ENCODE measurements at places on chromosomes 16 and 17.

DNA sequence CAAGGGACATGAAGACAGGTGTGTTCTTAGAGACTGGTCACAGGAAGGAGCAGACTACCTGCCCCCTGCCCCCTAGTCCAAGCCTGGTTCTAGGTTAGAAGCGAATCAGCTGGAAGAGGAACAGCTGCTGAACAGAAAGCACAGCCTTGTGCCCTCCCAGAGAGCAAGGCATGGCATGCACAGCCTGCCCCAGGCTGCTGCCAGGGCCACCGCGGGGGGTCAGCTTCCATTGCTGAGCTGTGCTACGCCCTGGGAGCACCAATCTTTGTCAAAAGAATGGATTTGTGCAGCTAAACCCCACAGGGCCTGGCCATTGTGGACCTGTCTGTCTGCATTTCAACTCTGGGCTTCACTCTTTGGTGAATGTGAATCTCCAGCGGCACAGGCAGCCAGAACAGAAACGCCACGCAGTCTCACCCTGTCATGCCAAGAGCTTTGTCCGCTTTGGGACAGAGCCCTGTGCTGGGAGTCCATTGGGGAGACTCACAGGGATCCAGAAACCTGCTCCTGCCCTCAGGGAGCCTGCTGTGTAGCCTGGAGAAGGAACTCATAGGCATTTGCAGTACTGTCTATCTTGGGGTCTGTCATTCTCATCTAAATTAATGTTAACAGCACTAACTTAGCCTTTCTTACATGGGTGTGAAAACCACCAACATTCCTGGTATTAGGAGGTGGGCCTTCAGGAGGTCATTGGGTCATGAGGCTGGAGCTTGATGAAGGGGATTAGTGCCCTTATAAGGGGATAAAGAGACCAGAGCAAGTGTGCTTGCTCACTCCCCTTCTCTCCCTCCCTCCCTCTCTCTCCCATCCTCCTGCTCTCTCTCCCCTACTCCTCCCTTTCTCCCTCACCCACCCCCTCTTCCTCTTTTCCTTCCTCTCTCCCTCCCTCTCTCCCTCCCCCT lies 25.6 kb upstream of the CDRT4 start:
- no peak for DNase-seq

GRCh38 chr16:78505544-78506366 lies 406.3 kb downstream of the WWOX start:
- no peak for DNase-seq

DNA sequence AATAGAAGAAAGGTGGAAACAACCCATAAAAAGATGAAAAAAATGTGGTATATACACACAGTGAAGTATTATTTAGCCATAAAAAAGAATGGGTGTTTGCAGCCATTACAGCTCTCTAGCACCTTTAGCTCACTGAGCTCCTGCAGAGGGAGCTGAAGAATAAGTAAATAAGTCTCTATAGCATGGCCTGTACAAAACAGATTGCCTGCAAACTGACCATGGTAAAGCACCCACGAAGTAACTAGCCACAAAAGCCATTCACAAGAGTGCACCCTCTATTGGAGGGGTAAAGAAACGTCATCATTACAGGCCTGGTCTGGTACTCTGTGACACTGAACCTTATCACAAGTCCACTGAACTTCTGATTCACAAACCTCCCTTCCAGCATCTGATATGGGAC lies 76.3 kb downstream of the USP32 start:
- no peak for DNase-seq

- DNase-seq, result no peak
Observed at GRCh38 chr16:83727751-83728352, 79.9 kb upstream of the HSBP1 start.

GRCh38 chr17:15264542-15264941 lies 584 bp downstream of the PMP22 start:
- no peak for DNase-seq

DNA sequence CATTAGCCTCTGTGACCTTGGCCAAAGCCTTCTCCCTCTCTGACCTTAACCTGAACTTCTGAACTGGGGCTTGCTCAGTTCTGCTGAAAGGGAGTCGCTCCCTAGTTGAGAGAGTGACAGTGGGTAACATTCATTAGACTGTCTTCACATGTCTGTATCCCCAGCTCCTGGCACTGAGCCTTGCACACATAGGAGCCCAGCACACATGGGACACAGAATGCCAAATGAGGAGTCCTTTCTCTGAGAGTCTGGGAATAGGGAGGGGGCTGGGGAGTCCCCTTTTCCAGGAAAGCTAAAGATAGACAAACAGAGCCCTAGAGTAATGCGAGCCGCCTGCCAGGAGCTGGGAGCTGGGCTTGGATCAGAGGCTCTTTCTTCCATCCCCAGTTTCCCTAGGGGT lies 2.5 kb downstream of the TAC4 start:
- DNase-seq, result no peak

GRCh38 chr17:74199306-74200092 lies 4.0 kb upstream of the RPL38 start:
- peak; percentile 75 for DNase-seq

DNA sequence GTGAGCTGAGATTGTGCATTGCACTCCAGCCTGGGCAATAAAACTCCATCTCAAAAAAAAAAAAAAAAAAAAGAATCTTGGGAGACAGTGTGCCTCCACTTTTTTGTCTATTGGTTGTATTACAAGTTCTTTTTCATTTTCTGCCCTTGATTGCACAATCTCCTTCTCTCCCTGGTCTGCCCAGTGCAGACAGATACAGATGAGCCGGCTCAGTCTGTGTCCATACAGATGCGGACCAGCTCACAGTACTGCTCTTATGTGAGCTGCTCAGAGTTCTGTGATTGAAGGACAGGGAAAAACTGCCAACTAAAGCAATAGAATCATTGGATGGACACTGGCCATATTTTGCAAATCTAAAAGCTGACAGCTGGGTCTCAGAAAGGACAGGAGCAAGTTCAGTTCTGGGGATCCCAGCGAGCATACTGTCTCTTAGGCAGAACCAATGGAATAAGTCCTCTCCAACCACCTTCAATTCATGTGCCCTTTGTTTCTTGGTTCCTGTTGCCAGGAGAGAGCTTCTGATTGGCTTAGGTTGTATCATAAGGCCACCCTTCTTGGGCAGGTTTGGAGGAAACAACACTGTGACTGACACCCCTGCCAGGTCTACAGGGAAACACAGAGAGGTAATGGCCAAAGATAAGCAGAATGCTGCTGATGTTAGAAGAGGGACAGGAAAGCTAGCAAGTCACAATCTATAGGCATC lies 495.6 kb upstream of the HSBP1 start:
- DNase-seq, result no peak

DNA sequence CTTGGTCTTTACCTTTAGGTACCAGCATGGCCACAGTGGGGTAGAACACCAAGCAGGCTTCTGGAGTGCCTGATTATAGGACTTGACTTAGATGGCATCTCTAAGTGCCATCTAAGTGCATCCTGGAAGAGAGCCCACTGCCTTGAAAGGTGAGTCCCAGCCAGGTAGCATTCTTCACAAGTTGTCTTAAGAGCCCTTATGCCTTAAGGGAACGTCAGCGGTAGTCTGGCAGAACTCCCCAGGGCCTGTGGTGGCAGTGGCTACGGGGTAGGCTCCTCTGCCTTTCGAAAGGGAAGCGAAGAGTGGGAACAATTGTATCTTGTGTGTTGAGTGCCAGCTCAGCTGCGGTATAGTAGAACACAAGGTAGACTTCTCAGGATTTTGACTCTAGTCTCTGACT lies 549.0 kb downstream of the HS3ST4 start:
- DNase-seq, result no peak

- DNase-seq, result no peak
Observed at GRCh38 chr16:995087-995486, 13.5 kb downstream of the SOX8 start.

DNA sequence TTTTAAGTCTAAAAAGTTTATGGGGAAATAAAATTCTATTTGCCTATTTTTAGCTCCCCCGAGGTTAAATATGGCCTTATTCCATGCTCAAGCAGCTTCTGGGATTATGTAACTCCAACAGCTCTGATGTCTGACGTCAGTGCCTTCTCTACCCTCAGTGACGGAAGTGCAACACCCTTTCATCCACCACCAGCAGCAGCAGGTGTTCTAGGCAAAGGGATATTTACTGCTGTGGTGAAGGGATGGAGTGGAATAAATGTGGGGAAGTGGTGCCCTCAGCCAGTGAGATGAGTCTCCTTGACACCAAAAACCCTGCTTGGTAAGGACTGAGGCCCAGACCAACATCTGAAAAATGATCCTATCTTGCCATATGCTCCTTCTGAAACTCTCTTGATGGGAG lies 247.4 kb downstream of the SHISA9 start:
- DNase-seq, result no peak

- no peak for DNase-seq
Observed at GRCh38 chr16:76854234-76854633, 336.8 kb upstream of the MON1B start.

GRCh38 chr16:1713331-1713730 lies 7.3 kb downstream of the MAPK8IP3 start:
- no peak for DNase-seq

DNA sequence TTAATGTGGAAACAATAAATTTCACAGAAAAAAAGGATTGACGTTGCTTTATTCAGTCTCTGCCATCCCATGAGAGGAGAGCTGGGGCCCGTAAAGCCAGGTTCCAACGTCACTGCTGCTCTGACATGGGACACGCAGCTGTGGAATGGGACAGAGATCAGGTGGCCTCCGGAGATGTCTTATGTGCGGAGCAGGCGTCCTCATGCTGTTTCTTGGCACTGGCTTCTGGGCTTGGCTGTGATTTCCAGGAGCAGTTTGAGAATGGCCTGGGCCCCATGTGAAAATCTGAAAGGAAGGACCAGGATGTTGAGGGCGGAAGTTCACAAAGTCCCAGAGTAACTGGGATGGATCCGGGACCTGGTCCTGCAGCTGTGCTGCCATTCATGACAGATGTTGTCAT lies 32.4 kb downstream of the NDEL1 start:
- no peak for DNase-seq

- DNase-seq, result no peak
Observed at GRCh38 chr16:36336-36984, 16.9 kb downstream of the POLR3K start.

- no peak for DNase-seq
Observed at GRCh38 chr17:69046121-69046807, 14.5 kb downstream of the ABCA9 start.

DNA sequence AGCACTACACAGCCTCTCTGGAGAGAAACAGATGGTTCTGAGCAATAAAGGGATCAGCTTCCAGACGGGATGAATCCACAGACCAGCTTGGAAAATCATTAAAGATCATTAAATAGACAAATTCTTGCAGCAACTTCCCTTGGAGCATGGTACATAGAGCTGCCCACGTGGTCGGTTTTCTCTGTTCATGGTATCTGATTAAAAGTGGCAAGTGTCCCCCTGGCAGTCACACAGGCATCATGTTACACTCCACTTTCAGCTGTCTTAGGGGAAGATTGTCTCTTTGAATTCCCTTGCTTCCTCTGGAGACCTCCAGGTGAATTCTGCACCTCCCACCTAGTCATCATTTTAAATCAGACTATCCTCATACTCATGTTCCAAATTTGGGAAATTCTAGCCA lies 92.2 kb upstream of the CACNG3 start:
- no peak for DNase-seq

DNA sequence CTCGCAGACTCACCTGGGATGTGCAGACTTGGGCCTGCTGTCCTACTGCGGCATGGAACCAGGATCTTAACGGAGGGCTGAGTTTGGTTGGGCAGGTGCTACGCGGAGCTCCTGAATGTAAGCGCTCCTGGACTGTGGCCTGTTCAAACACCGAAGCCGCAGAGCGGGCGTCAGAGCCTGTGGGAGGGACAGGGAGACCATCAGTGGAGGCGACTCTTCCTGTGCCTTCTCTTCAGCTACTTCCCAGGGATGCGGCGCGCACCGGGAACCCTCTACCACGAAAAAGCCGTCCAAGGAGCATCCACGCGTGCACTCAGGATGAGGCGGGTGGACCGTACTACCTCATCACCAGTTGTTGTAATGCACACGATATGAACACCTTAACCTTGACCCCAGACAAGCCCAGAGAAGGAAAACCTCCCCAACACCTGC lies 2.0 kb downstream of the USP36 start:
- no peak for DNase-seq

- DNase-seq, result no peak
Observed at GRCh38 chr17:82108038-82108437, 10.0 kb upstream of the FASN start.

- no peak for DNase-seq
Observed at GRCh38 chr17:13562271-13562800, 39.4 kb downstream of the HS3ST3A1 start.

GRCh38 chr16:68227183-68227793 lies 8.6 kb downstream of the ESRP2 start:
- DNase-seq, result no peak

- DNase-seq, result no peak
Observed at GRCh38 chr17:7867881-7868329, 10.1 kb downstream of the CYB5D1 start.

- no peak for DNase-seq
Observed at GRCh38 chr17:39277110-39277509, 51.4 kb upstream of the STAC2 start.

- DNase-seq, result no peak
Observed at GRCh38 chr17:26792486-26792885, 501.4 kb upstream of the WSB1 start.

- DNase-seq, result no peak
Observed at GRCh38 chr16:19858340-19859018, 26.2 kb downstream of the GPRC5B start.

GRCh38 chr16:21084631-21085225 lies 65.9 kb downstream of the DNAH3 start:
- DNase-seq, result no peak

Measured in GM12891 (cell line).